Type B pancreatic cell (in vitro differentiated cells): ENCODE measurements at places on chromosomes 2 and 18.

DNA sequence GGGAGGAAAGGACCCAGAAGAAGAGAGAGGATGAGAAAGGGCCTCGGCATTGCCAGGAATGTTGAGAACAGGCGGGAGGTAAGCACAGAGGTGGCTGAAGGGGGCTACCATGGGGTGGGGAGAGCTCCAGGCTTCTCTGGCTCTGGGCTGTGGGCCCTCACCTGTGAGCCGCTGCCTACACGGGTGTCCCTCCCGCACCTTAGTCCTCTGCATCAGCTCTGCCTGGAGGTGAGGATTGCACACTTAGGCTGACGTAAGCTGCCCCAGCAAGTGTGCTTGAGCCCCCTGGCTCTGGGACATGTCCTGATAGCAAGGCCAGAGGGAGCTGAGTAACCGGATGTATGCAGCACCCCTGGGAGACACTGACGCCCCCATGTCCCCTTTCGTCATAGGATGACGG lies 33.9 kb downstream of the TMEM18 start:
- peak; percentile 36 for DNase-seq

GRCh38 chr2:98763209-98763951 lies 32.4 kb upstream of the MGAT4A start:
- no peak for DNase-seq

- DNase-seq: no peak
Measured at GRCh38 chr2:29449499-29449898, 334.3 kb downstream of the CLIP4 start.

GRCh38 chr2:85088921-85089320 lies 44.3 kb upstream of the TCF7L1 start:
- DNase-seq: no peak

- no peak for DNase-seq
Measured at GRCh38 chr2:20080839-20081415, 29.5 kb upstream of the LAPTM4A start.

- no peak for DNase-seq
Measured at GRCh38 chr18:34600874-34601656, 109.0 kb upstream of the DTNA start.

GRCh38 chr2:219544567-219544966 lies 739 bp downstream of the TMEM198 start:
- DNase-seq: no peak

GRCh38 chr2:172440795-172441194 lies 13.4 kb downstream of the ITGA6 start:
- DNase-seq: no peak

DNA sequence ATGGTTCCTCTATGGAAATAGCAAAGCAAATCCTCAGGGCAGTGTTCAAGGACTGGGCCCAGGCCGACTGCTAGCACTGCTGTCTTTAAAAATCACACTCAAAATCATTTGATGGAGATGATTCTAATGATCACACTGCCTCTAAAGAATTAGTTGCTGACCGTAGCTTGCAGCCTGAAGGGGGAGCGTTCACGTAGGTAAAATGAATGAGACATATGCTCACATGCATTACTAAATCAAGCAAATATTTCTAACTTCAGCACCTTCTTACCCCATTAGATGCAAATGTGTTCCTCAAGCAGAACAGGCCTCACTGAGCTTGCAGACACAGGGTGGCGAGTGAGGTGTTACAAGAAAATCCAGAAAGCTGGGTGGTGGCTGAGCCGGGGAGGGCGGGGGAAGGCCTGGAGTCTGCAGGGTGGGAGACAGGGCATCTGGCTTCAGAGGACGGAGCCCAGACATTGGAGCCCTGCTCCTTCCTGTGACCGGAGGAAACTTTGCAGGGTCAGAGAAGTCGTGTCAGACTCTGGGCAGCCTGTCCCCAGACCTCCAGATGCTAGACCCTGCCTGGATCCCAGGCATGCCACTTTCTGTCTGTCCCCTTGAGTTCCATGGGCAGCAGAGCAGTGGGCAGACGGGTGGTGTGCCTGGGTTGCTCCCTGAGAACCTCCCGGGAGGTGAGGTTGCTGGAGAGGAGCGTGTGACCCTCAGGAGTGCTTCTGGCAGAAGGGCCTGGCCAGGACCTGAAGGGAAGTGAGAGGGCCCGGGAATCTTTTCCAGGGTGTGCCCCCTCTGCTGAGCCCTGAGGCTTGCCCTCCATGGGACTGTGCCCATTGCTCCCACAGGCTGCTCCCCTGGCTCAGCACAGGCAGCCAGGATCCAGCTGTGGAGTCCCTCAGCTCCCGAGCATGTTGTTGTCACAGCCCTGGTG lies 7.1 kb upstream of the NPPC start:
- peak; percentile 50 for DNase-seq

- no peak for DNase-seq
Measured at GRCh38 chr2:206031162-206031784, 54.7 kb downstream of the INO80D start.
